ENCODE measurements at places on chromosomes 6 and 20.

DNA sequence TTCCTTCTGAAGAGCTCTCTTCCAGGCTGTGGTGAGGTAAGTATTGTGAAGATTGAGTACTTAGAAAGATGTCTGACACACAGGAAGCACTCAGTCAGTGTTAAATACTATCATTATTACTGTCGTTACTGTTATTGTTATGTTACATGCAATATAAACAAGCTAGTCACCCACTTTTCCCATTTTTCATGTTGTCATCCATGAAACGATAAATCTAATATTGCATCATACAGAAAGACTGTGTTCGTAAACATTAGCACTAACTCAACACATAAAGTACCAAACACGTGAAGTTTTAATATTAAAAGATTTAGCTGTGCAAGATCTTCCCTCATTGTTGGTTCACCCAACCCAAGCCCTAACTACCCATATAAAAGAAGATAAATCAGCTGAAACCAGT, 109.2 kb upstream of the NRSN1 start:
- no peak for DNase-seq

- no peak for DNase-seq
Observed at GRCh38 chr6:86943819-86944407, 6.6 kb downstream of the HTR1E start.

DNA sequence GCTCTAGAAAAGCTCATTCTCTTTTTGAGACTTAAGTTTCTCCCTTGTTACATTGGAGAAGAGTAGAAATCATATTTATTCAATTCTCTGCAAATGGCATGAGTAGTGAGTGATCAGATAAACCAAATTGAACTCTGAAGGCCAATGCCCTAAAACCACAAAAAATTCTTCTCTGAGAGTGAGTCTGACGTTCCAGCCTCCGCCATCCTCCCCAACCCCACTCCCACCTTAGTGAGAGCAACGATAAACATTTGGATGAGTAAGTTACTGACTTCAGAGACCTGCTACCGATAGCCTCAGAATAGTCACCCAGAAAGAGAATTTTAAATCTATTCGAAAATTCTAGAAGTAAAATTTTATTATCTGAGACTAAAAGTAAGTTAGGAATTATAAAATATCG, 94.6 kb downstream of the TFAP2A start:
- no peak for DNase-seq

DNA sequence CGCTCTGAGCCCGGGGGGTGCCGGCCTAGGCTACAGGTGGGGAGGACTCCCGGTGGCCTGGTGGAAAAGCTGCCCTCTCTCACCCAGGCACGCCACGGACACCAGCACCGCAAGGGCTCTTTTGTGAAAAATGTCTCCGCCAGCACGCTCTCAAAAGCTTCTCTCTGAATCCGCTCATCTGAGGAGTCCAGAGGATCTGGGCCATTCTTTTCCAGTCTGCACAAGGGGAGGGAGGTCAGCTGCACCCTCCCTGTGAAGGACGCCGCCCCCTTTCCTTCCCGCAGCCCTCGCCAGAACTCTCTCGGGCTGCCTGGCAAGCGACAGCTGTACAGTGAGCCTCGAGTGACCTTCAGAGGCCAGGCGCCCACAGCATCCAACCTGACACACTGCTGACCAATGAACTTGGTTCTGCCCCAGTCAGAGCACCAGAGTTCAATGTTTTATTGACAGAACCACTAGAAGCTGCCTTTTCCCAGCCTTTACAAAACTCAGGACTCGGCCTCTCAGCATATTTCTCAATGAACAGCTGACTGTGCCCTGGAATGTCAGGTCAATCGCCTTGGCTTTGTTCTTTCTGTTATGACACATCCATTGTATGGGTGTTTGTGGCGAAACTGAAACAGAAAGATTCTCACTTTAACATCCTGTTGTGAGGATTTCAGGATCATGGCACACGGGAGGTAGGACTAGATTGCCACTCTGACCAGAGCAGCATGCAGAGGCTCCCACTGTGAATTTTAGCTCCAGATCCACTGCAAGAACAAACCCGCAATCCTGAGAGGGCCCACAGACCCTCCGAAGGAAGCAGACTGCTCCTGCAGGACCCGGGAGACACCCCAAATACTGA, 26.7 kb downstream of the SERPINB9 start:
- DNase-seq: no peak

- no peak for DNase-seq
Observed at GRCh38 chr6:84808491-84809061, 44.2 kb upstream of the TBX18 start.

DNA sequence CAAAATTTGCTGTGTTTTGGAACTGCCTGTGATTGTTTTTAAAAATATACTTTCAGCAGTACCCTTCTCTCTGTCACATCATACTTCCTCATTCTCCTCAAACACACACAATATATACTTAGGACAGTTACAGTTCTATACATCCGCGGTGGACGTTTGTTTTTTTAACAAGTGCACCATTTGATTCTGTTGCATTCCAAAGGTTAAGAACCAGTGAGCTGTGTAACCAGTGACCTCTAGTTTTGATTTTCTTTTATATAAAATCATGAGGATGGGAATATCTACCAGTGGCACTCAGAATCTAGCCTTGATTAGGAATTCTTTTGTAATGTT, 152.8 kb downstream of the CARMIL1 start:
- no peak for DNase-seq

DNA sequence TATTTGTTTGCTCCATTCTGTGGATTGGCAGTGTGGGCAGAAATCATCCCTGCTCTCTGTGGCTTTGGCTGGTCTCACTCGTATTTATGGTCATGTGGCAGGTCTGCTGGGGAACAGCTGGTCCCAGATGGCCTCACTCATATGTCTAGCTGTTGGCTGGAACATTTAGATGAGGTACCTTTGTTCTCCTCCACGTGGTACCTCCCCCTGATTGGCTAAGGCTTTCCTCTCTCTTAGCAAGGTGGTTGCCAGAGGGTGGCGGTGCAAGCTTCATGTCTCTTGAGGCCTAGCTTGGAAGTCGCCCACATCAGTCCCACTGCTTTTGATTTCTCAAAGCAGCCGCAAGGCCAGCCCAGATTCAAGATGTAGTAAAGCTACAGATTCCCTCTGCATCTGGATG, 348.5 kb upstream of the BTBD3 start:
- DNase-seq: peak; percentile 63

All from NCI-H82 (cell line).